CD8-positive, alpha-beta memory T cell (primary cell): ENCODE measurements at places on chromosomes 13 and 19.
A peak's percentile ranks its signal among the peaks of the same experiment; 100 is the strongest.

- no peak for DNase-seq
These were observed 1645.4 kb upstream of the SPRY2 start for GRCh38 chr13:81986308-81986707.

DNA sequence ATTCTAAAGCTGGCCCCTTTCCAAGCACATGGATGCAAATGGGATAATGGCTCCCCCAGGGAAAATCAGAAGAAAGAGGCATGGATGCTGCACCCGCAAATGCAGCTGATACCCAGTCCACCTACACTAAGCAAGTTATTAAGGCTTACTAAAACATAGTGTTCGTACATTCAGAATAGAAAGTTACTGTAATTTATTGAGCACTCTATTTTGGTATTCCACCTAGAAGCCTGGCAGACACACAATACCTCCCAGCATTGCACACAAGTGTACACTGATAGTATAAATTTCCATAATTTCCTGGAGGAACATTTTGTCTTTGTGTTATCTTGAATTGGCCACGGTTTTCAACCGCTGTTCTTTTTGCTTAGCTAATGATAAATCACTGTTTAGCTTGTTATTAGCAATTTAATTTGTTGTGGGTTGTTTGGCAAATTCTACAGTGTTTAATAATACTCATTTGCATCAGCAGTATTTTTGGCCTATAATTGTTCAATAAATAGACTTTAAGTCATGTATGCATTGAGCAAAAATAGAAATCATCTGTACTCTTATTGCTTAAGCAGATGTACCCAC lies 94.5 kb upstream of the MRI1 start:
- DNase-seq: no peak

DNA sequence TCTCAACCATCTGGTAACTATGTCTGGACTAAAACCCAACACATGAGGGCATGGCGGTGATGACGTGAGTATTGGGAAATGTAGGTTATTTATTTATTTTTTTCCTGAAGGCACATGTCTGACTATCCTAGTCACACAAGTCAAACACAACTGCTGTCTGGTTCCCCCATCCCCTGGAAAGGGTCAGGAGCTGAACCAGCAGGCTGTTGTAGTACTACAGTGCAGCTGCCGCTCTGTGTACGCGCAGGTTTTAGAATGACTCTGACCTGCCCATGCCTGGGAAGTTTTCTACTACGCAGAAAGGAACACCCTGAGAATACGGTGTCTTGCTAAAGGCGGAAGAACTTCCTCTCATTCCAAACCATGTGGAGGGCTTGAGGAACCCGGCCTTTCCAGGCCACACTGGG lies 1.2 kb downstream of the SLC7A1 start:
- peak; percentile 54 for DNase-seq

- no peak for DNase-seq
These were observed 151.7 kb downstream of the EFNB2 start for GRCh38 chr13:106383791-106384190.

DNA sequence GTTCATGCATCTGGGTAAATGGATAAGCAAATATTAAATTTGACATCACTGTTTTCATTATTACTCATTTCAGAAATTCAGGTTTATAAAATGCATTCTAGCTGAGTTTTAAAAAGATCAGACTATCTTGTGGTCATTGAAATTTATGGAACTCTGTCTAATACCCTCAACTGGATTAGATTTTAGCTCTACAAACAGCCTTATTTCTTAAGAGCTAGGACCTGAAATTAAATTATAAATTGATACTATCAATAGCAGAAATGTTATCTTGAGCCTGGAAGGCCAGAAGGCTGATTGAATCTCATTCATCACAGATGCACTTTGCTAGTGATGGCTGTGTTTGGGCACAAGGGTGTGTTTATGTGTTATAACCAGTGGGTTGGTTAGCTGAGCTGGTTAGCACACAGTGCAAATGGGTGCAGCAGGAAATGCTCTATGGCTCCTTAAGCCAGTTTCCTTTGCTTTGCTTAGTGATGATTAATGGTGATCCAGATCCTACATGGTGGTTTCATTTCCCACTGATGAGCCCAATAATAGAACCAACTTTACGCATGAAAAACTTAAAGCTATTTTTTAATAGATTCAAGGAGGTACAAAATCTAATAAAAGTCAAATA lies 310.8 kb upstream of the KLF12 start:
- no peak for DNase-seq

GRCh38 chr19:9009431-9009830 lies 778 bp downstream of the MUC16 start:
- DNase-seq: no peak

- DNase-seq: no peak
These were observed 4.6 kb downstream of the CAPN12 start for GRCh38 chr19:38739440-38740256.

DNA sequence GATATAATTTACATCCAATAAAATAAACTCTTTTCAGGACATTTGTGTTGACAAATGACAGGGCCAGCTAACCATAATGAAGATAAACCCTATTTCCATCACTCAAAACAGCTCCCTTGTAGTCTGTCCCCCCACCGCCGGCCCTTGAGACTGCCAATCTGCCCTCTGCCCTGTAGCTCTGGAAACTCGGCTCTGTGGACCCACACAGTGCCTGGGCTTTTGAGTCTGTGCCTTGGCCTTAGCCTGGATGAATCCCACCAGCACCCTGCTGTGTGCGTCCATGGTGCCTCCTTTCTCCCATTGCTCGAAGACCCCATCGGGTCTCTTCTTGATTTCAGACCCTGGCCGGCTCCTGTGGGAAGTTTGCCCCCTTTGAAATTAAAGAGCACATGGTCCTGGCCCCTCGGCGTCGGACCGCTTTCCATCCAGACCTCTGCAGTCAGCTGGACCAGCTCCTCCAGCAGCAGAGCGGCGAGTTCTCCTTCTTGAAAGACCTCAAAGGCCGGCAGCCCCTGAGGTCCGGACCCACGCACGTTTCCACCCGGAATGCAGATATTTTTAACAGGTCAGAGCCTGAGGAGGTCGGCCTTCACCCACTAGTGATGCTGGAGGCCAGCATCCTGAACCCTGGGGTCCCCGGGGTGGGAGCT lies 26.0 kb downstream of the CHAF1A start:
- no peak for DNase-seq

DNA sequence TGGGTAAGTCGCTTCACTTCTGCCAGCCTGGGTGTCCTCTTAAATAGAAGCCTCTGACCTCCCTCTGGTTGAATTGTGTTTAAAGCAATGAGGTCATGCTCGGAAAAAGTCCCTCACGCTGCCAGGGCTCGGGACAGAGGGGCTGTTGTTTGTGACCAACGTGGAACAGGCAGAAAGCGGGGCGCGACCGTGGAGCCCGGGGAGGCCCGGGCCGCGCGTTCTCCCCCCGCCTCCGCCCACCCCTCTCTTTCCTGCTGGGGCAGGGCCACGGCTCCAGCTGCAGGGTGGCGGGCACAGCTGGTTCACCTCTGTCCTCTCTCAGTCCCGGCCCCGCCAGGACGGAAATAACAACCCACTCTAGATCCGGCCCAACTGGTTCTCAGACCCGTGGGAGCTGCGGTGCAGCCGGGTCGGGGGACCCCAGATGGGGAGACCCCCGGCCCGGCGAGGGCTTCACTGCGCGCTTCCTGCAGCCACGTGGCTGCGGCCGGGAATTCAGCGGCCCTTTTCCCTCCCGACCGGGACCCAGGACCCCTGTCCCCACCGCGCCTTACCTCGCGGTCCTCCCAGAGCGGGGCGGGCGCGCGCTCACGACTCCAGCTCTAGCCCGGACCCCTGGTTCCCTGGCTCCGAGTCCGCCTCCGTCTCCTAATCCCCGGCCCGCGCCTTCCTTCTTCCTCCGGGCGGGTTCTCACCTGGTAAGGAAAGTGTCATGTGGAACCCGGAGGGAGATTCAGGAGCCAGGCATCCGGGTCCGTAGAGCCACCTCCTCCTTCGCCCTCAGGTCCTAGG lies 1.9 kb downstream of the CDC42EP5 start:
- no peak for DNase-seq

- DNase-seq: no peak
These were observed 7.2 kb downstream of the DNAJC15 start for GRCh38 chr13:43030548-43030947.

- DNase-seq: no peak
These were observed 41.9 kb downstream of the ZNF627 start for GRCh38 chr19:11639245-11639601.

GRCh38 chr13:112150352-112150751 lies 83.4 kb downstream of the SOX1 start:
- no peak for DNase-seq

GRCh38 chr13:100589178-100589725 lies 663 bp upstream of the GGACT start:
- DNase-seq: no peak

DNA sequence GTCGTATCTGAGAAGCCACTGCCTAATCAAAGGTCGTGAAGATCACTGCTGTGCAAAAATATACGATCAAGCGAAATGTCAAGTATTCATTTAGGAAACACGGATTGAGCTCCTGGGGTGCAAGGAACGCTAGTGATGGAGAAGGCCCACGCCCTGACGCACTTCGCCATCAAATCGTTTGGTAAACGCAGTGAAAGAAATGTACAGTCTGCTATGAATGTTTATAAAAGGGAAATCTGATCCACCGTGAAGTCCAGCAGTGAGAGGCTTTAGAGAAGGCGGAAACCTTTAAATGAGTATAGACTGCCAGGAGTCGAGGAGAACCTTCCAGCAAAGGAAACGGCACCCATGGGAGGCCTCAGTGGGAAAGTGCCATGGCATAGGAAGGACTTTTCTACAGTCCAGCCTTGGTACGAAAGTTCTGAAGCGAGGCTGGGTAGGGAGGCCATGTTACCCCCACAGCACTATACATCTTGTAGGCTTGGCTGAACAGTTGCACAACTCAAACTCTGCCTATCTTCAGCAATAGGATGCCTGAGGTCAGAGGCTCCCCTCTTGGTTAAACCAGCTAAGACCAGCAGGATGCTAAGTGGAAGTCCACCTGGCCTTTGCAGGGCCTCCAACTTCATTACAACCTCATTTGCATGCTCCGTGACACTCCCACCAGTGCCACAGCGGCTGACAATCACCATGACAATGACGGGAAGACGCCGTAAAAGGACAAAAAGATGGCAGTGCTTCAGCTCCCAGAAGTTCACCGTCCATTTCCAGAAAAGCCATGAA lies 20.4 kb downstream of the PCID2 start:
- DNase-seq: no peak

DNA sequence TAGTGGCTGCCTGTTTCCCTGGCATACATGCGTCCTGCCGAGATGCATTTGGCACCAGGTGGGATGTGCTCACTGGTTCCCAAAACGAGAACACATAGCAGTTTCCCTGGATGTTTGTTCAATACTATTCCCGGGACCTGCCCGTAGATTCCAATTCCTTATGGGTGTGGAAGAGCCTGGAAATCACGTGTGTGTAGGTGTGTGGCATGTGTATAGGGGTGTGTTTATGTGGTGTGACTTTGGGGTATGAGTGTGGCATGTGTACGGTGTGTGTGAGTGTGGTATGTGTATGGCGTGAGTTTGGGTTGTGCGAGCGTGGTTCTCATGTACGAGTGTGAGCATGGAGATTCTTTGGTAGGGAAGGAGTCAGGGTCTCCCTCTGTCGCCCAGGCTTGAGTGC lies 2.9 kb upstream of the F7 start:
- DNase-seq: no peak

GRCh38 chr13:25064396-25064795 lies 31.5 kb upstream of the PABPC3 start:
- no peak for DNase-seq

- DNase-seq: no peak
These were observed 346.4 kb downstream of the FGF9 start for GRCh38 chr13:22017226-22017625.
